ENCODE measurements at places on chromosomes 16 and 17. TPM values are rescaled to one million over a fixed set of nuclear protein-coding genes. Genes with fewer than 3 reads are reported as not detected.

- DNase-seq, result no peak
These were observed 4.9 kb downstream of the PHKB start for GRCh38 chr16:47465919-47466630.

DNA sequence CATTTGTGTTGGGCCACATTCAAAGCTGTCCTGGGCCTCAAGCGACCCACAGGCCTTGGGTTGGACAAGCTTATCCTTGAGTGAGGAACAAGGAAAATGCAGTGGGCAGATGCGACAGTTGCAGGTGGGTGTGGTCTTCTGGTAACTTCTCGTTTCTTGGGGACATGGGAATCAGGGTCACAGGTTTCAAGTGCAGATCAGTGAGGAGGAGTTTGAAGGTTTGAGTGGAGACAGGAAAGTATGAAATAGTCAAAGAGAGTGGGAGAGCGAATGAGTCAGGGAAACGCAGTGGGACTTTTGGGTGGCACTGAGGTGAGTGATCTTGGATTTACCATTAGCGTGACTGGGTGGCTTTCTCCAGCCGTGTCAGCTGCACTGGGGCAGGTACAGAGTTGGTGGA lies 15.4 kb upstream of the CCL22 start:
- DNase-seq, result no peak

- no peak for DNase-seq
These were observed 194.4 kb upstream of the KCNJ16 start for GRCh38 chr17:69880591-69881112.

GRCh38 chr17:17684906-17685774 lies 3.9 kb downstream of the RAI1 start:
- DNase-seq, result no peak

GRCh38 chr17:13885550-13885949 lies 183.8 kb upstream of the COX10 start:
- DNase-seq, result no peak

GRCh38 chr16:49921791-49922456 lies 66.0 kb upstream of the ZNF423 start:
- peak; percentile 83 for DNase-seq

GRCh38 chr16:75070012-75070841 lies 46.4 kb downstream of the LDHD start:
- peak; percentile 93 for DNase-seq

The MTSS2 gene
- 45.5 TPM for total RNA-seq

The BEAN1 gene
- not detected for total RNA-seq

The FAAP100 gene
- 42.2 TPM for total RNA-seq

The P2RX1 gene
- 0.23 TPM for total RNA-seq

DNA sequence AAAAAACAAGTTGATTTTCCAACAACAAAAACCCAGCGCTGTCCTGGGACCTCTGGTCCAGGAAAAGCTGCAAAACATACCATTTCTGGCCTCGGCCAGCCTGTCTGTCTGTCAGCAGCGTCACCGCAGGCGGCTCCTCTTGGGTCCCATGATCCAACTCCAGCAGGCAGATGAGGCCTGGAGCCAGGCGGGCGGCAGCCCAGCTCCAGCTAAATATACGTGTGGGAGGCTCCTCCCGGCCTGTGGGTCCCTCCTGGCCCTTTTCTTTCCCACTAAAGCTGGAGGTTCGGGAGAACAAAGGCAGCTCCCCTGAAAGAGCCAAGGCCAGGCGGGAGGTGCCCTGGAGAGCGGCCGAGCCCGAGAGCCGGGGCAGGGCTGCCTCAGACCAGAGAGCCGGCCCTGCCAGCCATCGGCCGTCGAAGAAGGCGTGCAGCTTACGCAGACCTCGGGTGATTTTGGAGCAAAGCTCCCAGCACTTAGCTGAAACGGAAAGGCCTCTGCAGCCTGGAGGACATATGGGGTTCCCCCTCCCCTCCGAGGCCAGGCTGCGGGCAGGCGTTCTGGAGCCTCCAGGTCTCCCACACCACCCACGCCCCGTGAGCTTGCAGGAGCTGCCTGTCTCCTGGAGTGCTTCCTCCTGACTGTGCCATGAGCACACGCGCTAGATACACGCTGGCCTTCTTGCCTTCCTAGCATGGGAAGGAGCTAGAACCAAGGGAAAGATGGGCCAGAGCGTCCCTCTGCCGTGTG lies 19.9 kb upstream of the JPH3 start:
- DNase-seq, result no peak

- no peak for DNase-seq
These were observed 345.3 kb upstream of the TNRC6C start for GRCh38 chr17:77613218-77613617.

- DNase-seq, result no peak
These were observed 4.2 kb downstream of the ADCY9 start for GRCh38 chr16:4111748-4112696.

The AIPL1 gene
- total RNA-seq, result not detected

The KRT40 gene
- total RNA-seq, result not detected

GRCh38 chr17:51759260-51759659 lies 399.3 kb downstream of the CA10 start:
- no peak for DNase-seq

DNA sequence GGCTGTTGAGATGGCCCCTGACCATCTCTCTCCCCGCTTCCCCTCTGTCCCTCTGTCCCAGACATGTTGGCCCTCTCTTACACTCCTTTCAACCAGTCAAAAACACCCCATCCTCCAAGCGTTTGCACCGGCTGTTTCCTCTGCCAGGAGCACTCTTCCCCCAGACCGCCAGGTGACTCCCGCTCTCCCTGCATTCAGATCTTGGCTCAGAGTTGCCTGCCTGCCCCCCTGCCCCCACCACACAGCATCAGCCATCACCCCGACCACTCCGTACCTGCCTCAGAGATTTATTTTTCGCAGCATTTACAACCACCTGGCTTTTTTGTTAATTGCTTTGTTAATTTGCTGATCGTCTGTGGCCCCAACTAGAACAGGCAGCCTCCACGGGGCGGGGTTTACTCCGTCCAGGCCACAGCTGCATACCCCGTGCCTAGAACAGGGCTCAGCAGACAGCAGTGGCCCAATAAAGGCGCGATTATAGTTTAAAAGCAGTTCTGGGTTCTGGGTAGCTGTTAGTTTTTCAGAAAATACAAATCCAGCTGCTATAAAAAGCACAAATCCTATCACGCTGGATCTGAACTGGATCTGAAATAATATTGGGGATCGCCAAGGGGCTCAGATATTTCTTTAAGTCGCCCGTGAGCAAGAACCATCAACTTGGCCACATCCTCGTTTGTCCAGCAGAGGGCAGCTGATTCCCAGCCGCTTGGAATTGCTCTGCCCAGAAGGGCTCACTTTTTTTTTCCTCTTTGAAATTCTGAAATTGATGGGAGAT lies 173.6 kb downstream of the IRF8 start:
- DNase-seq, result peak; percentile 72

- no peak for DNase-seq
These were observed 21.4 kb downstream of the TOM1L2 start for GRCh38 chr17:17950806-17951205.

The CETP gene
- total RNA-seq, result not detected

The ZNF750 gene
- total RNA-seq, result 0.14 TPM

DNA sequence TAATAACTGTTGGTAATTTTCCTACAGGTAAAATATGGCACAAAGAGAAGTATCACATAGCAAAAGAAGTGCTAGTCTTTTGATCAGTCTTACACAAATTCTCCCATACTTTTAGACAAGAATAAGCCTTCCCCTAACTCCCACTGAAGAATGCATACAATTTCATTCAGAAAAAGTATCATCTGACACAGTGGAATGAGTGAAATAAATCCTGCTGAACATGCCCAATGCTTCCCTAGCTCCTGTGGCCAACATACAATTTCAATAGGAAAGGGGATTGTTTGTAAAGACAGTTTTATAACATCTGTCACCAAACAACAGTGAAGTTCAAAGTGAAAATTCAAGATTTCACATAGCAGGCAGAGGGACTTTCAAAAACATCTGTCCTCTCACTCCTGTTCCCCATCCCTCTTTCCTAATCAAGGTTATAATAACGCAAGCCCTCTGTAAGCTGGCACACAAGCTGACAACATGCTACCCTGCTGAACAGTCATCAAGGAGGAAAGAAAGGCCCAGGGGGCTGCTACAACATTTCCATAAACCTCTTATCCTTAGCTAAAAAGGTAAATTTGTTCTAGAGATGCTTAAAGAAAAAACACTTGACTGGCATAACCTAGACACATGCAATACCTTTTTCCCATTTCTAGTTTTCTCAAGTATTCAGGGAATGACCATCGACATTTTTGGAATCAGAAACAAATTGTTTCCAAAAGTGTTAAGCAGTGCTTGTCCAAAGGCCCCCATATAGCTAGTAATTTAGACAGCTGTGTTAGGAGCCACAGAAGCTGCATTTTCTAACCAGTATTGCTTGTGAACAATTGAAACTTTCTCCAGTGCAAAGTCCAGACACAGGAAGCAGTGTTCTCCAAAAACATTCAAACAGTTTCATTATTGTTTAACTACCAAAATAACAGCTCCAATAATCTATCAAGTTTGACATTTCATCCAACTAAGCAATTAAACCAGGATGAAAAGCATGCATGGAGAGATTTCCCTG lies 11.5 kb upstream of the RFFL start:
- no peak for DNase-seq

- no peak for DNase-seq
These were observed 323.7 kb upstream of the CDH11 start for GRCh38 chr16:65445313-65446260.

DNA sequence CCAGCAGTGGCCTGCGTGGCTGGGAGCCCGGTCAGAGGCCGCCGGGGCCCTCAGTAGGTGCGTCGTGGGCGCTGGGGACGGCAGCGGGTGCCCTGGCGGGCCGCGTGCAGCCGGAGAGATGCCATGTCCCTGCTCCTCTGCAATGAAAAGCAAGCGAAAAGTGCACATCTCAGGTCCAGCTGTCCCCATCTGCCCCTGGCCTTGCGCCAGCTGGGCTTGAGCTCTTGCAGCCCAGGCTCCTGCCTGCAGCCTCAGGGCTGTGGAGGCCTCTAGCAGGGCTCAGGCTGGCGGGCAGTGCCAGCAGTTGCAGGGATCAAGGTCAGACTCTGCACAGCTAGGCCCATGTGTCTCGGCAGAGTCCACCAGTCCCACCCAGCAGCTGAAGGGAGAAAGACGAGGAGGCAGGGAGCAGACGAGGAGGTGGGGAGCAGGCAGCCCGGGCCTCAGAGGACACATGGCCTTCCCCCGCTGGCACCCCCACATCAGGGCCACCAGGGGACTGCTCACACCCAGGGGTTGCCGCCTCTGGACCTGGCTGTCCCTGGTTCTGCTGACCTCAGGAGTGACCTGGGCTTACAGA lies 11.2 kb downstream of the SLC16A3 start:
- DNase-seq, result no peak

- peak; percentile 63 for DNase-seq
These were observed 3.4 kb upstream of the HEXD start for GRCh38 chr17:82414548-82415281.

The CACNG4 gene
- total RNA-seq, result 12.8 TPM

GRCh38 chr17:13202835-13203234 lies 185.0 kb upstream of the ELAC2 start:
- DNase-seq, result no peak

The ACSM5 gene
- not detected for total RNA-seq

The LLGL2 gene
- 165 TPM for total RNA-seq

The TP53TG3B gene
- total RNA-seq, result not detected

DNA sequence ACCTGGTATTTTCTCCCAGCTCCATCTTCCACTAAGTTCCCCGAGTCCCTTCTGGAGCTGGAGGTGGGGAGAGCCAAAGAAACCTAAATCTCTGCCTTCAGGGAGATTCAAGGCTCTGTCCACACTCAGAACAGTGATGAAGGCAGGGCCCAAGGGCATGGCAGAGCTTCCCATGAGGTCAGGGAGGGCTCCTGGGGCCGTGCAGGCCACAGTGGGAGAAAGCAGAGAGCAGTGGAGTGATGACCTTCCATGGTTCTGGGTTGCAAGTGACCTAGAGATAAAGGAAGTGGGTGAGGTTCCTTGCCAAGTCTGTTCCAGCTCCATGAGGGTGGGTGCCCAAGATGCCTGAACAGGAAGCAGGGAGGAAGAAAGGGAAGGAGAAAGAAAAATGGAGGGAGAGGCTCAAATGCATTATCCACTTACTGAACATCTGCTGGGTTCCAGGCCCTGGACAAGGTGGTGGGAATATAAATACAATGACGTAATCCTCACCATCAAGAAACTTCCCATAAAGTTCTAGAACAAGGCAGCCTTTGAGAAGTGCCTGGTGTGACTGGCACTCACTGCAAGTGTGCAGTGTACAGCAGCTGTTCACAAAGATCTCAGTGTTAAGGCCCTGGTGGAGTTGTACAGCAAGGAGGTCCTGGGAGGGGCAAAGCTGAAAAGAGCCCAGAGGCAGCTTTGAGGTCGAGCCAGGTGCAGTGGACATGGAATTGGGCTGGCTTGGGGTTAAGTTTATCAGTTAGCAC lies 13.3 kb downstream of the TBKBP1 start:
- no peak for DNase-seq

GRCh38 chr17:67478401-67479041 lies 101.4 kb downstream of the PITPNC1 start:
- DNase-seq, result no peak

DNA sequence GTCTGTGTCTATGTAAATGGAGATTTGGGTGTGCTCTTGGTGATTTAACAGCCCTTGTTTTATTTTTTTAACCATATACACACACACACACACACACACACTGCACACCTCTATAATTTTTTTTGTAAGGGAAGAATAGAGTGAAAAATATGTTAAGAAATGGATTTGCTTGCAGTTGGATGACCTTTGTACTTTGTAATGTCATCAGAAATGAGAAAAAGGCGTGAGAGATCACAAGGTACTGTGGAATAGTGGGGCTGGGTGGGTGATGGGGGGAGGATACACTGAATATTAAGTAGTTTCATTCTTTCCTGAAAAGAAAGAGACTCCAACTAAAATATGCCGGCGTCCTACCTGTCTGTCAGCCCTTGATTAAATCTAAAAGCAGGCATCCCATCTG lies 38.7 kb downstream of the SALL1 start:
- no peak for DNase-seq

DNA sequence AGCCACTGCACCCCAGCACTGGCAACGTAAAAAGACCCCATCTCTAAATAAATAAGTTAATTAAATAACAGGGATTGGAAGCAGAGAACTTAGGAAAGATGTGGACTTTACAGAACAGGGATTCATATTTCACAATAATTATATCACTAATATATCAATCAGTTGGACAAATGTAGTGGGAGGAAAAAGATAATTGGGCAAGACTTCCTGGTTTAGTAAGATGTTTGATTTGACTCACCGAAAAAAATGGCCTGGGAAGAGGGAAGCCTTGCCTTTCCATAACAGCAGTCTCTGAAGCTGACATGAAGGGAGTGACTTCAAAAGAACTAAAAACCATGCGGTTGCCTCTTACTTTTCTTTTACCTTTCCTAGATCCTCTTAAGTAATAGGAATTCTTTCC lies 15.2 kb upstream of the C17orf78 start:
- DNase-seq, result no peak

- no peak for DNase-seq
These were observed 3.3 kb downstream of the DECR2 start for GRCh38 chr16:404971-405486.

The MEIOC gene
- total RNA-seq, result not detected

The COL1A1 gene
- 23.4 TPM for total RNA-seq

GRCh38 chr16:600781-601180 lies 10.9 kb downstream of the RAB40C start:
- no peak for DNase-seq

The CHRNE gene
- not detected for total RNA-seq

Data from Caco-2 (cell line).